ENCODE measurements at places on chromosomes 2 and 18.
A peak's percentile ranks its signal among the peaks of the same experiment; 100 is the strongest.

DNA sequence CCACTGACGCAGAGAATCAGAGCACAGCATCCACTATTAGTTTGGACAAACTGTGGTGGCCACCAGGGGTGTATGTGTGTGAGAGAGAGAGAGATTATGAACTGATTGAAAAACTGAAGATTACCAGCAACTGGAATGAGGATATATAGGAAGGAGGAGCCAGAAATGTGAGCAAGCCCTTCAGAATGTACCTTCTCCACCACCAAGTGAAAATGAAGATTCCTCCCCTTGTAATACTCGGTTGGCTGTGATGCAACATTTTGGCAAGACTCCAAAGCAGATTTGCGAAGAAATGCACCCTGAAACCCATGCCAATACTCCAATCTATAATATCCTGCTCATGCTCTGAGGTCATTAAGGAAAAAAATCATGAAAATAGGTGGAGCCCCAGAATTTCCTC lies 121.2 kb upstream of the SLC35G4 start:
- DNase-seq, result no peak

- DNase-seq, result no peak
Measured at GRCh38 chr18:26652501-26652900, 104.1 kb upstream of the KCTD1 start.

DNA sequence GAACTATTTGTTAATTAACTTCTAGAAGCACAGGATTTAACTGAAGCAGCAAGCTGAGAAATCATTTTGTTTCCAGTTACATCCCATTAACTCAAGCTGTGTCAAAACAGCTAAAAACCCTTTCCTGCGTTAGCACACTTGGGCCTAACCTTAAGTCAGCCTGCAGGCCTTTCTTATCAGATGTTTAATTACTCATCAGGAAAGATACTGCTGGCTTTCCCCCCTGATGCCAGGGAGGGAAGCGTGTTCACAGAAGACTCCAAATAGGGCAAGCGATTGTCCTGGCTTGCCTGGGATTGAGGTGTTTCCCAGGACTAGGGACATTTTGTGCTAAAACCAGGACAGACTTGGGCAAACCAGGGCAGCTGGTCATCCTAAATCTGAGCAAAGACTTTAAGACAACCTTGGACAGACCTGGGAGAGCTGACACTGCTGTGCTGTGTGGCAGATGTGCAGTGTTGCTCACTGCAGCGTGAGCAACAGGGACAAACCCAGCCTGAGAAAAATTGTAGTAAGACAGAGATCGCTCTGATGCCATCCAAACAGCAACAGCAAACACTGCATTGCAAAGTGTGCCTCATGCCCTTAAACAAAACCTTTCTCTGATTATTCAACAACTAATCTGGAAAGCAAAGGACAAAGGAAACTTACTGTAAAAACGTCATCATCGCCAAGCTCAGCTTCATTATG lies 100.9 kb downstream of the SPRED2 start:
- DNase-seq, result no peak

DNA sequence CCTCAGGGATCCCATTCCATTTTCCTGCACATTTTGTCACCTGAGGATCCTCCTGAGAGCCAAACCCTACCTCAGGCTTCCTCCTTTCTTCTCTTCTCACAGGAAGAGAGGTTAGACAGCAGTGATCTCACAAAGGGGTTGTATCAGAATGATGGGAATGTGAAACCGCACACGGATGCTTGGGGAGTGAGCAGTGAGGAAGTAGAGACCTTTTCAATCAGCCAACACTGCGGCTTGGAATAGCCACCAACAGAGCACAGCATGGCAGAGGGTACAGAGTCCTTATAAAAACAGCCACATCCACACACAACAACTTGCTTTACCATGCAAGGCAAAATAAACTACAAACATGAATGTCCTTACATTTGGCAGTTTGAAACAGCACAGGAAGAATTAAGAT lies 8.7 kb downstream of the TMEM182 start:
- no peak for DNase-seq

DNA sequence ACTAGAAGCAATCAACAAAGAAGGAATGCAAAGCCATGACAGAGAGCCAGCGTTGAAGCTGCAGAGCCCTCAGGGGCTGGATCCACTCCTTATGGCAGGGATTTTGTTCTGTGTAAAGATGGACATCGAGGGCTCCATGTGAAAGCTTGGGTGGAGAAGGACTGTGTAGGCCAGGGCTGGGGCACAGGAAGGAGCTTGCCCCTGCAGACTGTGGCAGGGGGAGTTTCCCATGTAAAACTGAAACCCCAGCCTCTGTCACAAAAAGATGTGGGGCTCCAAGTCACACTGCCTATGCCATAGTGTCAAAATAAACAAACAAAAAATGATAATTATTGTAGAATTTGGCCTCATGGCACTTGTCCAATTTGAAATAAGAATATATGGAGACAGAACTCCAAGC lies 408.7 kb upstream of the HS6ST1 start:
- DNase-seq, result no peak

- DNase-seq, result no peak
Measured at GRCh38 chr2:149021271-149021719, 17.2 kb upstream of the LYPD6B start.

DNA sequence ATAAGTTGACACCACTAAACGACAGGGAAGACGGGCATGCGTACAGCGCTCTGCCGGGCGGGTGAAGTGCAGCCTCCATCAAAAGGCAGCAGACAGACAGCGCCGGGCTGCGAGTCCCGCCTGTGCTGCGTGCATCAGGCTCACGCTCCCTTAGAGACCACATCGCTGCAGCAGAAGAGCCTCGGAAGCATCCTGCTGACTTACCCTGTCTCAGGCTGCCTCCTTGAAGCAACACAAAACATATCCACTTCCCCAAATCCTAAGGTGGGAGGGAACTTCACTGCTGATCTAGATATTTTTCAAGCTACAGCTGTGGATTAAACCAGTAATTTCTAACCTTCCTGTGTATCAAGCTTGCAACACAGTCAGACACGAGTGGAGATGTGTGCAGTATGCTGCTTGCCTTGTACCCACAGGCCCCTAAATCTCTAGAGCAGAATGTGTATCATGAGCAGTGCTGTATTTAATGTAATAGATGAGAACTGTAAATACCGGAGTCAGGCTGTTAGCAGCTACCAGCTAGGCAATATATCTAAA lies 6.4 kb downstream of the MYT1L start:
- DNase-seq, result peak; percentile 23
